ENCODE measurements at places on chromosomes 11 and 22.

DNA sequence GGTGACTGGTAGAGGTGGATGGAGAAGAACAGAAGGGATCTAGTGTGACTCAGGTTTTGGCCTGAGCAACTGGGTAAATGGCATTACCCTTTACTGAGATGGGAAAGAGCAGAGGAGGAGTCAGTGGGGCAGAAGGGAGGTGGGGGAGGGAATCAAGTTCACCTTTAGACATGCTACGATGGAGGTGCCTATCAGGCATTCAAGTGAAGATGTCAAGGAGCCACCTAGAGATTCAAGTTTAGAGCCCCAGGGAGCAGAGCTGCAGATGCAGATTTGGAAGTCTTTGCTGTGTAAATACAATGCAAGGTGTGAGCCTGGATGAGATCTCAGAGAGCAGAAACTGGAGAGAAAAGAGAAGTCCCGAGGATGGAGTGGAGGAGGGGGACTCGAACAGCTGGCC, 979 bp upstream of the MOGAT2 start:
- no peaks in the 10 kb centered on the region for H3K36me3 ChIP-seq
- H3K4me3 ChIP-seq, result no peak overlapping the region
- no peak for DNase-seq
- no peak overlapping the region for H3K27ac ChIP-seq
- H3K4me1 ChIP-seq, result peaks cover 6% of the 10 kb centered on the region

GRCh38 chr11:106958517-106959248, 59.6 kb downstream of the GUCY1A2 start:
- no peak for DNase-seq
- peaks cover 14% of the 10 kb centered on the region for H3K4me1 ChIP-seq
- H3K4me3 ChIP-seq, result no peak overlapping the region
- H3K27me3 ChIP-seq, result no peaks in the 10 kb centered on the region
- H3K36me3 ChIP-seq, result peaks cover 23% of the 10 kb centered on the region
- H3K27ac ChIP-seq, result peak overlapping the region; percentile 29

- H3K4me3 ChIP-seq, result no peak overlapping the region
- no peak overlapping the region for H3K27ac ChIP-seq
- no peak for DNase-seq
- H3K4me1 ChIP-seq, result no peaks in the 10 kb centered on the region
These were observed 28.3 kb downstream of the RAB39A start for GRCh38 chr11:107956543-107956942.

DNA sequence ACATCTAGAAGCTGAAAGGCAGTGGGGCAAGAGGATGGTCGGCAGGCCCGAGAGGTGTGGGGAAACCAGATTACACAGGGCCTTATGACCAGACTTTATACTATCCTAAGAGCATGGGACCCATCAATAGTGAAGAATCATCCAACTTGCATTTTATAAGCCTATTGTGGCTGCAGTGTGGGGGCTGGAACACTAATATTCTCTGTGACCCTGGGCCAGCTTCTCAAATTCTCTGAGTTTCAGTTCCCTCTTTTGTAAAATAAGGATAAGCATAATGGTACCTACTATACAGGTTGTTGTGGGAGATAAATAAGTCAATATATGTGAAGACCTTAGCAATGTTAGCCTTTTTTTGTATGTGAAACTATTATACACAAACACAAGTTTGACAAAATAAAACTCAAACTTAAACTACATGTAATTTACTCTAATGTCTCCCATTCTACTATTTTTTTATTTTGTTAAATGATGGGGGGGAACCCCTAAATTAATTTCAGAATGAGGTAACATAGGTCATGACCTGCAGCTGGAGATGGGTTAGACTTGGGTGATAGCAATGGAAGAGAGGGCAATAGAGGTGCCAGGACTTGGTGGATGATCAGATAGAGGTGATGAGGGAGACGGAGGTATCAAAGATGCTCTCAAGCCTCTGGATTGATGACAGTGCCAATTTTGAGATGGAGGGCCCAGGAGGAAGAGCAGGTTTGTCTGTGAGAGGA, 30.1 kb downstream of the SMCO4 start:
- no peak for DNase-seq
- peaks cover 6% of the 10 kb centered on the region for H3K36me3 ChIP-seq
- no peaks in the 10 kb centered on the region for H3K4me1 ChIP-seq
- no peak overlapping the region for H3K27ac ChIP-seq

GRCh38 chr11:130876931-130877915, 39.1 kb downstream of the SNX19 start:
- no peak for DNase-seq
- H3K36me3 ChIP-seq, result peaks cover 11% of the 10 kb centered on the region
- no peaks in the 10 kb centered on the region for H3K4me1 ChIP-seq
- H3K27me3 ChIP-seq, result no peaks in the 10 kb centered on the region

DNA sequence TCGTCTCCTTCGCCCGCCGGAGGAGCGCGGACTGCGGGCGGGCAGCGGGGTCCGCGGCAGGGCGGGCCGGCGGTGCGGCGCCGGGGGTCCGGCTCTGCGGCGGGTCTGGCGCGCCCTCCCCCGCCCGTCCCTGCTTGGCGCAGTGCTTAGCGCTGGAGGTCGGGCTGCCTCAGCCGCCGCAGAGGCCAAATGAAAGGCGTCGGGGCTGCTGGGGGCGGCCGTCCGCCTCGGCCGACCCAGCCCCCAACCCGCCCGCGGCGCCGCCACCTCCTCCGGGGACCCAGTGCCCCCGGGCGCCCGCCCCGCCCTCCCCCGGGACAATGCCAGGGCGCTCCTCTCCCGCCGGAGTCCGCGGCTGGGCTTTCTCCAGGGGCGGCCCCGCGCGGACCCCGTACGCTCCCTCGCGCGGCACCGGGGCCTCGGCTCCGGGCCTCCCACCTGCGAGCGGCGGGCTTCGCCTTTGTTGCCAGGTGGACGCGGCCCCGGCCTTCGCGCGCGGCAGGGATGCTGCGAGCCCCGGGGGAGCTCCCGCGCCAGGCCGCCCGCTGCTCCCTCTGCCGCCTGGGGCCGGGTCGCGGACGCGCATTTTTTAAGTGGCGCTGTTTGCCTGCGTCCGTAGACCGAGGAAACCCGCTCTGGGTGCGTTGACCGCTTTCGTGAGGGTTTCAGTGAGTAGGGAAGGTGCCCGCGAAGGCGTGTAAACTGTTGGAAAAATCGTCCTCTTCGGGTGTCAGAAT, 583 bp downstream of the APLP2 start:
- H3K27me3 ChIP-seq, result peaks cover 5% of the 10 kb centered on the region
- H3K4me3 ChIP-seq, result peak overlapping the region; percentile 85
- peak; percentile 44 for DNase-seq
- H3K4me1 ChIP-seq, result peaks cover 18% of the 10 kb centered on the region

GRCh38 chr11:129911298-129911697, 15.9 kb upstream of the NFRKB start:
- H3K4me1 ChIP-seq, result peaks cover 5% of the 10 kb centered on the region
- H3K4me3 ChIP-seq, result no peak overlapping the region
- H3K27ac ChIP-seq, result no peak overlapping the region
- no peak for DNase-seq

DNA sequence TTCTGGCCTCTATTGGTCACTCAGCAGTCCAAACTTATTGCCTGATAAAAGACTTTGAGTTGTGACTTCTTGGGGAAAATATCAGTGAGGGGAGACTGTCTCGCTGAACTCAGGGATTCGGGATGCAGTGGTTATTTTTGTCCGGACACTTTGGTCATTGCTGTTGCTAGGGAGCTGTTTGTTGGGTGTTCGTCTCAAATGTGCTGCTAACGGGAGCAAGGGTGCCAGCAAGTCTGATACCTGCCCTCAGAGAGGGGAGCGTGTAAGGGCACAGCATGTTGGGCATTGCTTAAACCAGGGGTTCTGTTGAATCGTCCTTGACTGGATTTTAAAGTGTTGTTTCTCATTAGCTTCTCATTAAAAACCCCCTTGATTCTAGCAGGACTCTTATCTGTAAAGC, 49.2 kb upstream of the SLC25A18 start:
- no peak for DNase-seq
- H3K27ac ChIP-seq, result no peak overlapping the region
- no peaks in the 10 kb centered on the region for H3K4me1 ChIP-seq
- H3K36me3 ChIP-seq, result peaks cover 15% of the 10 kb centered on the region

DNA sequence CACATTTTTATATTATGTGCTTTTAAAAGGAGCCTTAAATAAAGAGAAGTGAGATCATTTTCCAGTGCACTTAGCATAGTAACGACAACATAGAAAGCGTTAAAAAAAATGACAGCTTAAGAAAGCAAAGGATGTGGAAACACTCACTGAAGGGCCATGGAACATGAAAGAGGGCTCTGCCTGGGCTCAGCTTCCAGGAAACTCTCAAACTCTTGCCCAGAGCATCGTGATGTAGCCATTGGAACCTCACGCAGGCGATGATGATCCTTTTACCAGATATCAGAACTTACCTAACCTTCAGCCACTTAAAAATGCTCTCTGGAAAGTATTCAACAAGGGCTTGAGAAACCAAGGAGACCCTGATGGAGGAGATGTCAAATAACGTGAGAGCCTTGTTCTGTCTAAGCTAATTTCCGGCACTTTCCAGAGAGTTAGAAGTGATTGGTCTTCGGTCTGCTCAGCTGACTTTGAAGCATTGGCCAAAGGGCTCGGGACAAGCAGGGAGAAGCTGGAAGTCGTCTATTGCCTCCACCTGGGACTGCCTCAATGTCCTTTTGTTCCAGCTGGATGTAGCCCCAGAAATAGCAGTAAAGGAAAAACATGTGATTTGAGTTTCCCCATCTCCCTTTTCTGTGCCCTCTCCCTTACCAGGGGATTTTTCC, 21.5 kb upstream of the ETS1 start:
- H3K27ac ChIP-seq, result no peak overlapping the region
- peaks cover 2% of the 10 kb centered on the region for H3K4me1 ChIP-seq
- peaks cover 80% of the 10 kb centered on the region for H3K27me3 ChIP-seq
- no peaks in the 10 kb centered on the region for H3K36me3 ChIP-seq
- DNase-seq, result no peak

GRCh38 chr11:79672786-79673185, 232.0 kb upstream of the TENM4 start:
- peaks cover 16% of the 10 kb centered on the region for H3K4me1 ChIP-seq
- no peak for DNase-seq
- no peaks in the 10 kb centered on the region for H3K27me3 ChIP-seq
- no peak overlapping the region for H3K27ac ChIP-seq
- no peak overlapping the region for H3K4me3 ChIP-seq
- no peaks in the 10 kb centered on the region for H3K36me3 ChIP-seq

GRCh38 chr11:113282898-113283437, 31.4 kb upstream of the TTC12 start:
- H3K36me3 ChIP-seq, result no peaks in the 10 kb centered on the region
- no peak overlapping the region for H3K4me3 ChIP-seq
- H3K27ac ChIP-seq, result no peak overlapping the region
- H3K4me1 ChIP-seq, result peaks cover 2% of the 10 kb centered on the region

DNA sequence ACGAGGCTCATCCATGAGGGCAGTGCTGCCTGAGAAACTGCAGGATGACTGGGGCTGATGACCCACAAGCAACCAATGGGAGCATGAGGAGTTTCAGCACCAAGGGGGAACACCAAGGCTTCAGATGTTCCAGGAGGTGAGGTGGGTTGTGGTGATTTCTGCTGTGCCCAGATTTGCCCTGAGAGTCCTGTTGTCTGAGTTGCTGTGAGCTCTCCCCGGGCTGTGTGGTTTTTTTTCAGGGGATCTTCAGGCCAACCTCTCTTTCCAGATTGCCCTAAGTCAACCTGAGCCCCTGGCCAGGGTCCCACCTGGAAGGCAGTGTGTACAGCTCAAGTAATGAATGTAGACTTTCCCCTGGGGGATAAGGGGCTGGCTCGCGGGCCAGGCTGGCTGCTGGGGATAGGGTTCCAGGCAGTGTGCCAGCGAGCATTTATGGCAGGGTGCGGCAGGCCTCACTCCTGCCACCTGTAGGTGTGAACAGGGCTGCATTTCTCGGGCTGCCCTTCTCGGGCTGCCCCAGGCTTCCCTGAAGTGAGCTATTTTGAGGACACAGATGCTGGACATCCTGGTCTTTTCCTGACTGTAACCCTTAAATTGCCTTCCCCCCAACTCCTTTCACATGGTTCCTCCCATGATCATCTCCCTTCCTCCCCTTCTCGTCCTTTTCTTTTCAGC, 9.8 kb downstream of the SLC22A6 start:
- H3K4me1 ChIP-seq, result no peaks in the 10 kb centered on the region
- no peak overlapping the region for H3K4me3 ChIP-seq
- no peaks in the 10 kb centered on the region for H3K36me3 ChIP-seq
- no peak overlapping the region for H3K27ac ChIP-seq

- no peaks in the 10 kb centered on the region for H3K27me3 ChIP-seq
- no peak overlapping the region for H3K27ac ChIP-seq
- H3K36me3 ChIP-seq, result peaks cover 52% of the 10 kb centered on the region
- no peak overlapping the region for H3K4me3 ChIP-seq
- peaks cover 21% of the 10 kb centered on the region for H3K4me1 ChIP-seq
These were observed 69.5 kb downstream of the DBX1 start for GRCh38 chr11:20090654-20091374.

DNA sequence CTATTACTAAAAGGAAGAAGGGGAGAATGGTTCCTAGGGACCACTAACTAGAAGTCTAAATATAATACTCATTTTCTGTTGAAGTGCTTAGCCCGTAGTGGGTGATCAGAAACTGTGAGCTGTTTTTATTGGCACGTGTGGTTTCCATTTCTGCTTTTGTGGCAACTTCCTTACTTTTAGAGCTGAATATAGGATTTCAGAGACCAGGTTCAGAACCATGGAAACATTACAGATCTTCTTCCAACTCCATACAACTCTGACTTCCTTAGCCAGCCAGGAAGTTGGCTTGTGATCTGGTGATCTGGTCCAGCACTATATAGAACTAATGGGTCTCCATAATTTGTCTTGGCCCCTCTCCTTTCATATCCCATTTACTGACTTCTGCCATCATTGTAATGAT, 2.6 kb upstream of the ME3 start:
- H3K27ac ChIP-seq, result no peak overlapping the region
- no peak for DNase-seq
- peaks cover 36% of the 10 kb centered on the region for H3K4me1 ChIP-seq
- no peaks in the 10 kb centered on the region for H3K36me3 ChIP-seq

- H3K4me3 ChIP-seq, result no peak overlapping the region
- no peaks in the 10 kb centered on the region for H3K36me3 ChIP-seq
- peaks cover 8% of the 10 kb centered on the region for H3K4me1 ChIP-seq
- DNase-seq, result no peak
- no peak overlapping the region for H3K27ac ChIP-seq
These were observed 2.1 kb upstream of the APOA5 start for GRCh38 chr11:116793772-116794097.

DNA sequence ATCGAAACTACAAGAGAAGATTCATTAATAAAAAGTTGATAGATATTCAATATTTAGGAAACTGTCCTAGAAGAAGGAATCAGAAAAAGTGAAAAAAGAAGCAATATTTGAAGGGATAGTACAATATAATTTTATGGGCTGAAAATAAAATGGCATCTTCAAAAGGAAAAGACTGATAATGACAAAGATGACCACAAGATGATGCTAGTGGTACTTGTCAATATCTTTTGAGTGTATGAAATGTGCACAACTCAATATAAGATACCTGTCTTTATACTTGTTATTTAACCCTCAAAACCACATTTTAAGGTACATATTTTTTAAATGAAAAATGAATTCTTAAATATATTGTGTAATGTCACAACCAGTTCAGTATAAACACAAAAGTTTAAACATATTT, 1059.6 kb upstream of the RAG2 start:
- H3K36me3 ChIP-seq, result no peaks in the 10 kb centered on the region
- no peak for DNase-seq
- H3K4me3 ChIP-seq, result no peak overlapping the region
- no peak overlapping the region for H3K27ac ChIP-seq

Measured in progenitor cell of endocrine pancreas (in vitro differentiated cells).